ENCODE measurements at places on chromosomes 1 and 21. TPM values are rescaled to one million over a fixed set of nuclear protein-coding genes. Genes with fewer than 3 reads are reported as not detected.

Gene FMN2
- not detected for total RNA-seq

Gene ROR1
- not detected for total RNA-seq

Gene WNT4
- not detected for total RNA-seq

Gene PLA2G5
- total RNA-seq, result not detected

Gene MROH7
- total RNA-seq, result 0.16 TPM

Gene GJA9
- total RNA-seq, result not detected

Gene HES3
- not detected for total RNA-seq

Gene TMEM269
- total RNA-seq, result 0.19 TPM

Gene TINAGL1
- total RNA-seq, result not detected

Gene SPRR1A
- total RNA-seq, result not detected

Gene SMCP
- total RNA-seq, result not detected

GRCh38 chr1:16391411-16391810 is 24.4 kb downstream of the SZRD1 start:
- DNase-seq, result peak; percentile 35

DNA sequence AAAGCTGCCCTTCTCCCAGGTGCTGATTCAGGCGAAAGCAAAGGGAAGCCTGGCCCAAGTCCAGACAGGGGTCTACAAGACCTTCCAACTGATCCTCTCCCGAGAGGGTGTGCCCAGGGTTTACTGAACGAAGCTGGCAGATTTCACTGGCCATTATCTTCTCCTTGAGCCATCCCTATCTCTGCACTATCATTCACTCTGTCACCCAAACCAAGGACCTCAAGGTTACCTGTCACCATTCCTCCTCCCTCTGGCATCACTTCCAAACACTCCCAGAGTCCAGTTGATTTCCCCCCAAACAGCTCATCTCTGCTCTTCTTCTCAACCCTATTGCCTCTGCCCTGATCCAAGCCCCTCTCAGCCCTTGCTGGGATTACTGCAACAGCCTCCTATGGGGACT is 4.9 kb downstream of the STK40 start:
- DNase-seq, result no peak

DNA sequence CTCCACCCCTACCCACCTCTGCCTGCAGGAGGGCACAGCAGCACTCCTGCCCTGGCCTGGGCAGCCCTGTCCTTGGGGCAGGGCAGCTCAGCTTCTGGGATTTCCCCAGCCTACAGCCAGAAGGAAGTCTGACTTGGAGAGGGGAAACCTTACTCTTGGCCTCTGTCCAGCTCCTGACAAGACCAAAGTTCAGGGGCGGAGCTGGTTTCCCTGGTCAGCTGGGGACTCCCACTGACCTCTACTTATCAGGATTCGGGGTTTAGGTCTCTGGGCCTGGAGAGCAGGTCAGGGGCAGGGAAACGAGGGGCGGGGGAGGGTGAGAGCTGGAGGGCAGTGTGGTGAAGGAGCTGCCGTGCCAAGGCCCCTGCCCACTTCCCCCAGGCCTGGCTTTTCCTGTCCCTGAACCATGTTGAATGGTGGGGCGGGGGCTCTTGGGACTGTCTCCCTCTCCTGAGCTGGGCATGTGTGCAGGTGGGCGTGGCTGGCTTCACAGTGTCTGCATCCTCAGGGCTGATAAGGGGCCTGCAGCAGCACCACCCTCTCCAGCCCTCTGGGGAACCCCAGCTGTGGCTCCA is 16.8 kb upstream of the ETV3 start:
- no peak for DNase-seq

GRCh38 chr1:61353797-61354406 is 271.5 kb downstream of the NFIA start:
- no peak for DNase-seq

GRCh38 chr1:180151508-180151907 is 3.2 kb upstream of the QSOX1 start:
- DNase-seq, result no peak

DNA sequence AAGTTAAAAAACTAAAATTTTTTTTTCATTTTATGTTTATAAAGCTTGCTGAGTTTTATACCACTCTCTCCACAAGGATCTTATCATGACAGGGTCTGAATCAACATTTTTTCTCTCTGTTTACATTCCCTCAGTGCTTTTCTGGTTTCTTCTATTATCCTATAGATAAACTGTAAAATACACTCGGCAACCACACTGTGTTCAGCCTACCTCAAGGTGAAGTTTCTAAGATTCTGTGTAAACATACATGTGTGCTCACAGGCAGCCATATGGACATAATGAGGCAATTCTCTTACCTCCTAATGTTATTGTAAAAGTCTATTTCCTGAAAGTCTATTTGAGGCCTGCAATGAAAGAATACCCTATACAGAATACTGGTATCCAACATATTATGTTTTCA is 114.6 kb downstream of the NTPCR start:
- no peak for DNase-seq

DNA sequence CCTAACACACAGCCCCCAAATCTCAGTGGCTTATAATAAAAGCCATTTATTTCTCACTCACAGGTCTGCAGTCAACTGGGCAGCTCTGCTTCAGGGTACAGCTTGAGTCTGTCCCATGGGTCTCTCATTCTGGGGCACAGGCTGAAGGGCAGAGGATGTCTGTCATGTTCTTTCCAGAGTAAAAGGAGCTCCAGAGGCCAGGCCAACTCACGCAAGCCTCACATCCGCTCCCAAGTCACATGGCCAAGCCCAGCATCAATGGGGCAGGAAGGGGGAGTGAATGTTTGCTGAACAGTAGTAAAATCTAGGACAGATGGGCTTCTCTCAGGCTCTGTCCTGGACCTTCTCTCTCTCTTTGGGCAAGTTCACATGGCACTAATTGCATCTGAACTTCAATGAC is 7.1 kb upstream of the SSBP3 start:
- DNase-seq, result peak; percentile 60

DNA sequence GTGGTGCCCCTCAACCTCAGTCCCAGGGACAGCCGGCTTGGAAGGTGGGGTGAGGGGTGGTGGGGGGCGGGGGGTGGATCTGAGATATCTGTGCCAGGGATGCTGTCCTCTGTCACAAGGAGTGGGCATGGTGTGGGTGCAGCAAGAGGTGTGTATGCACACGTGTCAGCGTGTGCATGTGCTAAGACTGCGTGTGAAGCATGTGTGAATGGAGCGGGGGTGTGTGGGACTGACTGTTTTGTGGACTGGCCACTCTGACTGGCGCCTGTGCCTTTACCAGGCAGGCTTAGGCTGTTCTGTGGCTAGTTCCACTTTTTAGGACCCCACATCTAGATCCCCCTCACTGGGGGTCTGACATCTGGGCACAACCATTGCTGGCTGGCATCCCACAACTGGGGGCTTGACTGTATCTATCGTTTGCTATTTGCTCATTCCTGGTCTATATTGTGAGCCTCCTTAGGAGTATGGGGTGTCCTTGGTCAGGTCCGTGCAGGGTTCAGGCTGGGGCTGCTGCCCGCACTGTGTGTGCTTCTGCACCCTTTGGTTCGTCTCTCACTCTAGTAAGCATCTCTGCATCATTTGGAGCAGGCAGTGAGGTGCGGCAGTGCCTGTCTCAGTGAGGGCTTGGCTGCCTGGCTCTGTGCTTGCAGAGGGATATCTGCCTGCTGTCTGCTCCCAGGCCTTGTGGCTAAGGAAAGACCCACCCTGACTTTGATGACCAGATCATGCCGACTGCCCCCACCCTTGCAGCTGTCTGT is 1.9 kb downstream of the AMPD2 start:
- DNase-seq, result peak; percentile 56

DNA sequence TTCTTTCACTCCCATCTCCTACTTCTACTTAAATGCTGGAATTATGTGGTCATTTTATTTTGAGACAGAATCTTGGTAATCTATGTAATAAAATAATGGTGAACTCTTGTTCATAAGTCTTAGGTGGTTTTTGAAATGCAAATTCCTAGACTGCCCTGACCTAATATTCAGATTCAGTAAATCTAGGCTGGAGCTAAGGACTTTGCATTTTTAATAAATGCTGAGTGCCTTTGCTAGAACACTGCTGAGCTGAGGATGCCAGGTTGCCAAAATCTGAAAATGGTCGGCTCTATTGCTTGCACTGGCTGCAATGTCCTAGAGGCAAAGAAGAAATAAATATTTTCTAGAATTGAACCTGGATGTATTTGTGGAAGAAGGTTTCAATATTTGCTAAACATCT is 187.4 kb downstream of the HMCN1 start:
- DNase-seq, result no peak

DNA sequence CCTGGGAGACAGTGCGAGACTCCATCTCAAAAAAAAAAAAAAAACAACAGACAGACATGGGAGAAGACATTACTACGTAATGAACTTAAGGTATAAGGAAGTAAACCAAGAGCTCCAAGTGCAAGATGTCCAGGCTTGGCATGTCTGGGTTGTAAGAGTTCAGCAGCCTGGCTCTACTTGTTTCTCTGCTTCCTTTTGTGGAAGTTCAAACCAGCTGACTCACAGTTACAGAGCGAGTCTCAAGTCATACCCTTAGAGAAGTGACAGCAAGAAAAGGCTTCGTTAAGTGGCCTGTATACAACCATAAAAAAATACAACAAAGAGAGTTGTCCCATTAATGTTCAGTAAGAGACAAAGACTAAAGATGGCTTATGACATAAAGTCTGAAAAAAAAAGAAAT is 1.3 kb downstream of the RIT1 start:
- no peak for DNase-seq

GRCh38 chr1:100455478-100456072 is 82.4 kb upstream of the GPR88 start:
- no peak for DNase-seq

- DNase-seq, result no peak
Observed at GRCh38 chr21:41832596-41833496, 46.3 kb downstream of the PRDM15 start.

GRCh38 chr1:150663321-150663720 is 33.6 kb downstream of the GOLPH3L start:
- DNase-seq, result no peak

GRCh38 chr1:94560333-94560732 is 18.8 kb upstream of the F3 start:
- no peak for DNase-seq

- DNase-seq, result no peak
Observed at GRCh38 chr1:187840557-187840956, 1011.8 kb downstream of the PLA2G4A start.

- DNase-seq, result no peak
Observed at GRCh38 chr1:235108876-235109275, 19.8 kb downstream of the TOMM20 start.

GRCh38 chr1:13996334-13996733 is 296.3 kb downstream of the PRDM2 start:
- no peak for DNase-seq

DNA sequence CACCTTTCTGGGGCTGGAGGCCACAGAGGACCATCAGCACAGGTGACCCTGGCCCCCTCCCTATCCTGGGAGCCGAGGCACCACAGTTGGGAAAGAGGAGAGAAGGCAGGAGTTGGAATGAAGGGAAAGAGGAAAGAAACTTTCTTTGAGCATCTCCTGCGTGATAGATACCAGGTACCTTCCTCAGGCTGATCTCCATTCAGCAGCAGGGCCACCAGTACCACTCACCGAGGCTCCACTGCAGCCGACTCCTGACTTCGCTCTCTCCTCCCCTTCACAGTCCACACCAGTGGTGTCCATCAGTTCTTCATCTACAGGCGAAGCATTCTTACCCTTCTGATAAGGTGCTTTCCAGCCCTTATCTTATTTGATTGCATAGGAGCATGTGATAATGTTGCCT is 55.3 kb downstream of the LGR6 start:
- no peak for DNase-seq

DNA sequence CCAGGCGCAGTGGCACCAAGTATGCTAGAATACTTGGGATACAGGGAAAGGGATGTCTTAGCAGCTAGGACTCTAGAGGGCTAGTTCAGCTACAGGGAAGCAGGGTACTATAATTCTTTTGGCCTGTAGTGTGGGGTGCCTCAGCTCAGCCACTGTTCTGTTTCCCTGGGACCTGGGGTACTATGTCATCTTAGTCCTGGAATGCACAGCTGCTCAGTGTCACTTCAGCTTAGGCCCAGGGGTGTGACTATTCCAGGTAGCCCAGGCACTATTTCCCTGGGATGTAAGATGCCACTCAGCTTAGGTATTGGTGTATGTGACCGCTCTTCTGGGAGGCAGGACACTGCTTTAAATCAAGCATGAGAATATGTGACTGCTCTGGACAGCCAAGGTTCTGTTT is 34.1 kb downstream of the RGSL1 start:
- DNase-seq, result no peak

GRCh38 chr21:22356663-22357062 is 1358.5 kb downstream of the NCAM2 start:
- DNase-seq, result no peak

- no peak for DNase-seq
Observed at GRCh38 chr1:180267761-180268555, 37.9 kb downstream of the LHX4 start.

DNA sequence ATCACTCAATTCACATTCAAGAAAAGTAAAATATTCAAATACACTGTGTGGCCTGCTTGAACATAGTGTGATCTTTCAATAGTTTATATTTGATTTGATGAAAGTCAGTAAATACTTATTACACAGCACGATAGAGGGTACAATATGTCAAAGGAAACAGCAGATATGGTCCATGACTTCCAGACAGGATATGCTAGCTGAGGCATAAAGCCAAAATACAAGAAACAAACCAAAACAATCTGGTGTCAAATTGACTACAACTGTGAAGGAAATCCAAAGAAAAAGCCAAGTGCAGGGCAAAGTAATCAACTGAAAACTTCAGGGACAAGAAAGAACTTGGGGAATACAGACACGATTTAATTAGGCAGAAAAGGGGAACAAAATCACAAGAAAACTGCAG is 19.3 kb downstream of the RRAGC start:
- DNase-seq, result no peak

GRCh38 chr21:42276526-42277154 is 38.6 kb downstream of the TFF3 start:
- no peak for DNase-seq

GRCh38 chr1:221983444-221983843 is 241.6 kb upstream of the DUSP10 start:
- DNase-seq, result no peak

- no peak for DNase-seq
Observed at GRCh38 chr1:109632671-109633346, 13.2 kb downstream of the AMPD2 start.

GRCh38 chr1:172654535-172654934 is 4.4 kb upstream of the FASLG start:
- peak; percentile 45 for DNase-seq
